ENCODE measurements at places on chromosomes 6 and 20.

- no peak for DNase-seq
These were observed 17.2 kb upstream of the TMX4 start for GRCh38 chr20:8036771-8037170.

- peak; percentile 60 for DNase-seq
These were observed at the start of gene CUL9 for GRCh38 chr6:43181942-43182860. CUL9 (plus strand) TSS chr6:43182196; CDS start chr6:43184311, 2,115 bp downstream.

DNA sequence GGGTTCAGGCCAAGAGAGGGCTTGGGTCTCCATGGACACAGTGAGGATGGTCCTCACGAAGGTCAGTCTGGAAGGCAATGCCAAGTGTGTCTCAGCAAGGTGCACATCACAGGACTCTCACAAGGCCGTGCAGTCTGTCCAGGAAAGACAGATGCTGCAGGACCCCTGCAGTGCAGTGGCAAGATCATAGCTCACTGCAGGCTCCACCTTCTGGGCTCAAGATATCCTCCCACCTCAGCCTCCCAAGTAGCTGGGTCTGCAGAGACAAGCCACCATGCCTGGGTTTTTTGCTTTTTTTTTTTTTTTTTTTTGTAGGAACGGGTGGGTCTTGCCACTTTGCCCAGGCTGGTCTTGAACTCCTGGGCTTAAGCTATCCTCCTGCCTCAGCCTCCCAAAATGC, 26.4 kb downstream of the ZMYND8 start:
- DNase-seq = no peak

DNA sequence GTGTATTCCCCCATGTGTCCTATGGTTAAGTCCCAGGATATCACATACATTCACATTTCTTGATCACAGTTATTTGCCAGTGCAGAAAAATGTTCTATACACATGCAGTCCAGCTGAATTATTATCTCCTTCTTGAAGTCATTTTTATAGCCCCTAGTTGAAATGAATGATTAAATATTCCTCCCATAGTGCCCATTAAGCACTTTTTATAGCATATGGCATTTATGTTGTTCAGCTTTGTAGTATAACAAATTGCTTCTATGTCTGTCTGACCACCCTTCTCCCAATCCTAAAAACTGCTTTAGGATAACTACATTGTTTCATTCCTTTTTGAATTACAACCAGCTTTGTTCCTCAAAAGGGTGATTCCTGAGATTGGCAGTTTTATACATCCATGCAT, 123.5 kb downstream of the ADGRB3 start:
- no peak for DNase-seq

DNA sequence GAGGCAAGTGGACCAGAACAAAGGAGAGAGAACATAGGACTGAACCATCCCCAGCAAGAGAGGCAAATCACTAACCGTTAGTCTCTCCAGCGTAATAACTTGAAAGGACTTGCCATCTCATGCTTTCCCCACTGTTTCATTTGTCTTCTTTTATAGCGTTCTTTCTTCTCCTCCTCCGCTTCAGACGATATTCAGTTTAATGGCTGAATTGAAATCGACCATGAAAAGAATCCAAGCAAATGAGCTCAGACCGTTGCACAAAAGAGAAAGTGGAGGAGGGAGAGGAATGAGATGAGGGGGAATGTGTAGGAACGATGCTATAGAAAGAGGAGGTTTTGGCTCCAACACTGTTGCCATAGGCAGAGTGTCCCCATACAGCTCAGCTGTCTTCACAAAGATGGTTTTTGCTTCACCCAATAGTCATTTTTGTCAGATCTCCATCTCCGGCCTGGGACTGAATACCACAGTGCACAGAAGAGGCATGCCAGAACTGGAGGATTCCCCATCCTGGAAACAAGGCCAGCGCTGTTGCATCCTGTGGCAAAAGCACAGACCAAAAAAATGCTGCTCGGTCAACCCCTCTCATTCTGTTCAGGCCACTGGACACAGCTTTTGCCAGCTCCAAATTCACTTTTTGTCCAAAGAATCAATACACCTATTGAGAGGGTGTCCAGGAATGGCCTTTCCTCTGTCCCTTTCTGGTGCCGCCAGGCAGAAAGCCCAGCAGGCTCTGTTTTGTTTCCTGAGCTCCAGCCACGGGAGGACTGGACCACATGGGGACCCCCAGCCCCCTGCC, 176.1 kb downstream of the ID4 start:
- DNase-seq = no peak

DNA sequence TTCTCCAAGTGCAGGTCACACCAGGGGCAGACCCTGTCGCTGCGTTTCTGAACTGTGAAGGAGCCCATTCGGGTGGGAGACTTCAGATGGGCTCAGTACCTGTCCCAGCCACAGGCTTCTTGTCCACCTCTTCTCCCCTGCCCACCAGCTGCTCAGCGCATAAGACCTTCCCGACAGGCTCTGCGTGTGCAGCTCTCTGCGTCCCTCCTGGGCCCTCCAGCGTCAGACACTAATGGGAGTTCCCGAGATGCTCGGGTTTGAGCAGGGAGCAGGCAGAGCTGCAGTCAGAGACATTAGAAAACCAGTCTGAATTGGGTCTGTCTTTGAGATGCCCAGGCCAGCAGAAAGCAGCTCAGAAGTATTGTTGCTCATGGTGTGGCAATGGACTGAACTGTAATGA, 50.4 kb downstream of the TCP11 start:
- DNase-seq = no peak

GRCh38 chr6:53466257-53466656, 78.6 kb downstream of the GCLC start:
- DNase-seq = no peak

DNA sequence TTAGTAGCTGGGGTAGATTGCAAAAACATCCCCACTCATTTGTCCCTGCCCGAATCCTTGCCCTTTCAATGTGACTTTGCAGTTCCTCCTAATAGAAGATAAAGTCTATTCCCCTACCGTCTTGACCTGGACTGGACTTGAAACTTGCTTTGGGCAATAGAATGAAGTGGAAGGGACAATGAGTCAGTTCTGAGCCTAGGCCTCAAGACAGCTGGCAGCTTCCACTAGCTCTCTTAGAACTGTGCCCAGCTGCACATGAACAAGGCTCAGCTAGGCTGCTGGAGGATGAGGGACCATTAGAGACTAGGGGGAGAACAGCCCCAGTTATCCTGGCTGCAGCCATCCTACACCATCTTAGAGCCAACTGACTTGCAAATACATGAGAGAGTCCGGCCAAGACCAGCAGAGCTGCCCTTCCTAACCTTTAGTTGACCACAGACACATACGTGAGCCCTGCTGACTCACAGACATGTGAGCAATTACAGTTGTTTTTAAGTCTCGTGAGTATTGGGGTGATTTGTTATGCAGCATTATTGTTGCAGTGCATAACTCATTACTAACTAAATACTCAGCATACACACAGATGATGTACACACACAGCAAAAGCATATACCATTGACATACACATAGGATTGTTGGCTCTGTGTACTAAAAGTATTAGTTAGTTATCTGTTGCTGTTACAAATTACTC, 105.5 kb downstream of the DHX35 start:
- DNase-seq = no peak

DNA sequence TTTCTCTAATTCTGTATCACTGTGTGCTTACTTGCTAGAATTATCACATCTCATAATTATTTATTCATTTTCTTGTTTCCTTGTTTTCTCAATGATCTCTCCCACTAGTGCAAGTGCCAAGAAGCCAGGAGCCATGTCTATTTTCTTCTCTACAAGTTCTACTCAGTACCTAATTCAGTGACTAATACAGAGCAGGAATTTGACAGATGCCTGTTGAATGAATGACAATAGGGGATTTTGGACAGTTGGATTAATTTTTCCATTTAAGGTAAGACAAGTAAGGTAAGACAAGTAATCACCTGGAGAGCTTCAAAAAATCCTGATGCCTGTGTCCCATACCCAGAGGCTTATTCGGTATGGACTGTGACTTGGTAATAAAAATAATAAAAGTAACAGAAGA, 81.0 kb downstream of the EDN1 start:
- DNase-seq = no peak

DNA sequence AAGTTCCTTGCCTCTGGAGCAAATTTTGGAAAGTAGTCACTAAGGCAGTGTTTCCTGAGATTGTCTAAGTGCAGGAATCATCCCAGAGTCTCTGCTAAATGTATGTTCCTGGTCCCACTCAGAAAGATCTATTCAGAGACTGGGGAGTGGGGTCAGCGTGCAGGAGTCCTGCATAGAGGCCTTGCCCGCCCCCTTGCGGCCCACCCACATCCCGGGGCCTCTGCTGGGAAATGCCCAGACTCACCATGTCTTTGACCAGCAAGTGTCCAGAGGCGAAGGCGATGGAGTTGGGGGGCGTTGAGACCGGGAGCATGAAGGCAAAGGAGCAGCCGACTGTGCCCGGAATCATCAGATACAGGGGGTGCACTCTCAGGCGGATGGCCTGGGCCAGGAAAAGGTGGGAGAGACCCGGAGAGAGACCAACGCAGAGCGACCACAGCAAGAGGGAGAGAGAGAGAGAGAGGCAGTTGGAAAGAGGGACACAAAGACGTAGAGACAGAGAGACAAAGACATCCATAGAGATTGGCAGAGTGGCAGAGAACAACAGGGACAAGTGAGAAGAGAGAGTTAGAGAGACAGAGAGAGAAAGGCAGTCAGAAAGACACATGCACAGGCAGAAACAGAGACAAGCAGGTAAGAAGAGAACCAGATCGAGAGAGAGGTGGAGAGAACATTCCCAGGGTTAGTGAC, 12.9 kb upstream of the OCSTAMP start:
- DNase-seq = no peak

DNA sequence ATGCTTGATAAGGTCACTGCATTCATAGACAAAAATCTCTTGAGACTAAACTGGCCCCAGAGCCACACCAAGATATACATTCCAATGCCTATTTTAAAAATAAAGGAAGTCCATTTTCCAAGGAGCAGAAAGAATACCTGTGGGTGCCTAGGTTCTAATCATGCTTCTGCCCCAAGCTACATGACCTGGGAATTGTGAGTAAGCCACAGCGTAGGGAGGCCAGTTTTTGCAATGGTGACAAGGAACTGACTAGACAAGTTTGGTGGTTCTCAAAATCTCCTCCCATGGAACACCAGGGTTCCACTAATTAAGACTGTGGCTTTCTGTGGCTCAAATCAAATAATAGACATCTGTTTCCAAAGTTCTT, 83.3 kb downstream of the GMDS start:
- DNase-seq = no peak

DNA sequence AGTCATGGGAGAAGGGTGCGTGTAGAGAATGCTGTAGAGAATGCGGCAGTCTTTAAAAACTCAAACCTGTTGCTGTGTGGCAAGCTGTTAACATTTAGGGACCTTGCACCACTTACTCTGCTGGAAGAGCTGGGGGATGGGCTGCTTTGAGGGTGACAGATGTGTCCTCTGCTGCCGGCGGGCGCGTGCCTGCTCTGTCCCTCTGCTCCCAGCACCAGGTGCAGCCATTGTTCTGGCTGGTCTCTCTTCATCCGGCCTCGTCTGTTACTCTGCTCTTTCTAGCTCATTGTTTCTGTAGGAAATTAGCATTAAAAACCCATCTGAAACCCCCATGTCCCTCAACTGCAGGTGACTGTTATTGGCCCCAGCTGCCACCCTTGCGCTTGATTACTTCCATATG, 78.5 kb downstream of the CBFA2T2 start:
- DNase-seq = no peak

- DNase-seq = no peak
These were observed 158.3 kb downstream of the DLL1 start for GRCh38 chr6:170132561-170132991.

DNA sequence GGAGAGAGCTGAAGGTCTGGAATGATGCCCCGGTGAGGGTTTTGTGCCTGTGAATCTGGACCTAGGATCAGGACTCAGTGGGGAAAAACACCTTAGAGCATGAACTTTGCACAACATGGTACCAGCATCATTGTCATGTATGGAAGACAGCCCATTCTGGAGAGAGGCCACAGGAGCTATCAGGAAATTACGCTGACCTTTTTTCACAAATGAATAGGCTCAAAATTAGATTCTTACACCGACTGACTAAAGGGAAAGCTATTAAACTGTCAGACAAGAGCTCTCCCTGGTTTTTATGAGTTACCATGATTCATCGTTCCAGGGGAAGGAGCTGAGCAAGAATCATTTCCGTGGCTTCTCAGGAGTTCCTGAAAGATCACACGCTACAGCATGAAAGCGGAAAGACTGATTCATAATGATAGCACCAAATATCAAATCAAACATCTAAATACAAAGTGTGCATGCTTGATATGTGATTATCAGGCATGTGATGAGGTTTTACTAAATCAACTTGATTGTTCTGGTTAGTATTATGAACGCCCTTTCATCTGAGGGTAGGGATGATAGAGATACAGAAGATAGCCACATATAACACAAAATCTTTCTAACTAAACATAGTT, 224.9 kb upstream of the SMLR1 start:
- no peak for DNase-seq

- no peak for DNase-seq
These were observed 135.9 kb downstream of the KHDRBS2 start for GRCh38 chr6:62150048-62150663.

DNA sequence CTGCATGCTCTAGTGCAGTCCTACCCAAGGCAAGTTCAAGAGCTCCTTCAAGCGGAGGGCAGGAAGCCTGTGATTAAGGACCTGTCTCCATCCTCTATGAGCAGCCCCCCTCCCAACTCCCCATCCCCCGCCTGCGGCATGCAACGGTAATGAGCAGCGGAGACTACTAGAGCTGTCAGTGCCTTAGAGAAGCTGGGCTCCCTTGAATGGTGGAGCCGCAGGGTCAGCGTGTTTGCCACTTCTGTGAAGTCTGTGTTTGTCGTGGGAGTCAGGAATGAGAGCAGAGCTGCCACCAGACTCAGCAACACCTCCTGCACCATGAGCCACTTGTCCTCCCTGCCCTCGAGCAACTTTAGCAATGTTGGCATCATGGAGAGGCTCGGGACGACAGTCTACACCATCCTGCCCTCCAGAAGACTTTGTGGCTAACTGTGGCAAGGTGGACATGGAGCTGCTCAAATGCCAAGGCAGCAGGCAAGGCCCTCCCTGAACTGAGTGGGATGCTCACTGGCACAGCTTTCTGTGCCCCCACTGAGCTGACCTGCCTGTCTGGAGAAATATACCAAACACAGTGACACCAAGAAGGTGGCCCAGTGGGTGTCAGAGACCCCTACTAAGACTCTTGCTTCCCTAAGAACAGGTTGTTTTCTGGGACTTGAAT, 23.8 kb upstream of the SYNDIG1 start:
- DNase-seq = no peak

GRCh38 chr20:5191829-5192569, 65.2 kb downstream of the CDS2 start:
- no peak for DNase-seq

- no peak for DNase-seq
These were observed 29.7 kb downstream of the LIN28B start for GRCh38 chr6:104986625-104987024.

DNA sequence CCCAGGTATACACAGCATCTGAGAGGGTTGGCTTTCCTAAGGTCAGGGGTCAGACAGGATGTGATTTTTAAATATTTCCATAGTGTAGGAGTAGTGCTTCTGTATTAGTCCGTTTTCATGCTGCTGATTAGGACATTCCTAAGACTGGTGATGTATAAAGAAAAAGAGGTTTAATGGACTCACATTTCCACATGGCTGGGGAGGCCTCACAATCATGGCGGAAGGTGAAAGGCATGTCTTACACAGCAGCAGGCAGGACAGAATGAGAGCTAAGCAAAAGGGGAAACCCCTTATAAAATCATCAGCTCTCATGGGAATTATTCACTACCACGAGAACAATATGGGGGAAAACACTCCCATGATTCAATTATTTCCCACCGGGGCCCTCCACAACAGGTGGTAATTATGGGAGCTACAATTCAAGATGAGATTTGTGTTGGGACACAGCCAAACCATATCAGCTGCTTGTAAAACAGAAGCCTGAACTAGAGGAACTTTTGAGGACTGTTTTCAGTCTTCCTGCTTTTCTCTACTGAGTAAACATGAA, 91.0 kb upstream of the MEI4 start:
- no peak for DNase-seq

GRCh38 chr6:47358440-47359225, 48.9 kb upstream of the TNFRSF21 start:
- no peak for DNase-seq

Measured in stimulated activated CD4-positive, alpha-beta T cell treated with anti-CD3 and anti-CD28 coated beads, Interleukin-1b, Interleukin-23, amount 100 ng/mL, for 1 hour (primary cell).